ENCODE measurements at places on chromosomes 3 and 15.

DNA sequence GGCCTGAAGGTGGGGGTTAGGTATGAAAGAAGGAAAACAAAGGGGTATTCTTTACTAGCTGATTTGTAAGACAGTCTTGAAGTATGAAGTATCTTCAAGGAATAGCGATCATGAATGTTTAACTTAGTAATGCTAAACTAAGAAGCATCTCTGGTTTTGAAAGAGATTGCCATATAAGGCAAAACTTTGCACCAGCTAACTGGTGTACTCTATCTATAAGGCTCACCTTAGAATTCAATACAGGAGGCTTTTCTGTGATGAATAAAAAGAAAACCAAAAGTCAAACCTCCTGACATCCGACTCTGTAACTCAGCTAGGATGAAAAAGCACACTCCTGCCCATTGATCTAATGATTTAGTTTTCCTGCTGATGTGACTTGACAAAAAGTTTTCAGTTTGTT, 54.7 kb downstream of the FOXP1 start:
- no peak for DNase-seq

DNA sequence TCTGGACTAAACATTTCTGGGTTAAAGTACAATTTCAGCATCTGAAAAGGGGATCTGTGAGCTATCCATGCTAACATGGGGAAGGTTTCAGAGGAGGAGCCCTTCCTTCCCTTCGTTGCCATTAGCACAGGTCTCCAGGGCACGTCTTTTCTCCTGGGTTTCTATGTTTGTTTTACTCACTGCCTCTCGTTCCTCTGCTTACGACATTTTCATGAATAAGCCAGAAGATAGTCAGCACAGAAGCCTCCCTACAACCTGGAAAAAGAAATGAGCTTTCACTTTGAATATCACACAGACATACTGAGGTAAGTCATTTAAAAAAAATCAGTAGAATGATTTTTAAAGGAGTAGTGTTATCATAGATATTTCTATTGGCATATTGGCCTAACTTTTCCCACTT, 117.2 kb upstream of the KCNMB2 start:
- DNase-seq = no peak

DNA sequence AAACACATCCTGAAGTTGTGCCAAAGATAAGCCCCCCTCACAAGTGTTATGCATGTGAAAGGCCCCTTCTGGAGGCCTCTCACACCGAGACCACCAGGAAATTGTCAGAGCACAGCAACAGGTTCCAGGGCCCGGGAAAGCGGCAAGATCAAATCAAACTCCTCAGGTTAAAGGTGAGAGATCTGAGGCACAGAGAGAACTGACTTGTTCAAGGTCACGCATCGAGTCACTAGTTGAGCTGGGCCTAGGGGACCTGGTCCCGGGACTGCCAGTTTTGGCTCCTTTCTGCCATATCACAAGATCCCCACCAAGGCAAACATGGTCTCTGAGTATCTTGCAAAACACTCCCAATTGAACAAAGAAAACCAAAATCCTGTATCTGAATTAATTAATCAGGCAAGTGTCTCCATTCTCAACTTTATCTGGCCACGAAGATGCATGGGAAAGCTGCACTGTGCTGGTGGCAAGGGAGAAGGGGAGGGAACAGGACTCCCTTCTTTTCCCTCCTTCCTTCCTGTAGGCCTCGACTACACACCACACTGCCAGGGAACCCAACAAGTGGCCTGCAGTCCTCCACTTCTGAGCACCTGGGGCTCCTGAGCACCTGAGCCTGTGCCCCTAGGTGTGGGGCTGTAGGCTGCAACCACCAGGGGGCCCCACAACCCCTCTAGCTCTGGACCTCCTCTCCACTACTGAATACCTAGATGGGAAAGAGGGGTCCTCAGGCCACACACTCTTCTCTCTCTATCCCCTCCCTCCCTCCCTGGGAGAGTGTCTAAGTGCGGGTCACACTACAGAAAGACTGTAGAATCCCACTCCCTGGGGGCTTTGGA, 37.3 kb downstream of the ANP32A start:
- peak; percentile 65 for DNase-seq

GRCh38 chr15:91632981-91633380, 220.5 kb upstream of the SLCO3A1 start:
- DNase-seq = no peak

GRCh38 chr15:67140078-67140833, 74.9 kb downstream of the SMAD3 start:
- no peak for DNase-seq

GRCh38 chr3:103085465-103085864, 650.6 kb downstream of the ZPLD1 start:
- no peak for DNase-seq

- DNase-seq = no peak
Measured at GRCh38 chr3:79866162-79866561, 98.4 kb upstream of the ROBO1 start.

GRCh38 chr3:168532135-168532534, 436.4 kb upstream of the GOLIM4 start:
- no peak for DNase-seq

DNA sequence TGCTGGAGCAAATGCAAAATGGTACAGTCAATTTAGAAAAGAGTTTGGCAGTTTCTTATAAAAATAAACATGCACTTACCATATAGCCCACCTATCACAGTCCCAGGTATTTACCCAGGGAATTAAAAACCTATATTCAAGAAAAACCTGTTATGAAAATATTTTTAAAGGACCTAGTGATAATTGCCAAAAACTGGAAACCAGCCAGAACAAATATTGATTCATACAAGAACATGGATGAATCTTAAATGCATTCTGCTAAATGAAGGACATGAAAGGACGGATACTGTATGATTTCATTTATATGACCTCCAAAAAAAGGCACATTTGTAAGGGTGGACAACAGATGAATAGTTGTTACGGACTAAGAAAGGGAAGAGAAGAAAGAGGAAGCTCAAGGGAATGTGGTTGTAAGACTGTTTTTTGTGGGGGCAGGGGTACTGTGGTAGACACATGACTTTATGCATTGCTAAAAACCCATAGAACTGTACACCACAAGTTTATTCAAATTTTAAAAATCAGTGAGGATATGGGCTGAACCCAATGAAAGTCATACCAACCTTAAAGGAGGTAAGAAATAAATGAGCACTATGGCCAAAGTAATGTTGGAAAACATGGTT, 61.0 kb downstream of the ZBBX start:
- DNase-seq = no peak

- DNase-seq = no peak
Measured at GRCh38 chr3:121992601-121993560, 29.2 kb downstream of the ILDR1 start.

DNA sequence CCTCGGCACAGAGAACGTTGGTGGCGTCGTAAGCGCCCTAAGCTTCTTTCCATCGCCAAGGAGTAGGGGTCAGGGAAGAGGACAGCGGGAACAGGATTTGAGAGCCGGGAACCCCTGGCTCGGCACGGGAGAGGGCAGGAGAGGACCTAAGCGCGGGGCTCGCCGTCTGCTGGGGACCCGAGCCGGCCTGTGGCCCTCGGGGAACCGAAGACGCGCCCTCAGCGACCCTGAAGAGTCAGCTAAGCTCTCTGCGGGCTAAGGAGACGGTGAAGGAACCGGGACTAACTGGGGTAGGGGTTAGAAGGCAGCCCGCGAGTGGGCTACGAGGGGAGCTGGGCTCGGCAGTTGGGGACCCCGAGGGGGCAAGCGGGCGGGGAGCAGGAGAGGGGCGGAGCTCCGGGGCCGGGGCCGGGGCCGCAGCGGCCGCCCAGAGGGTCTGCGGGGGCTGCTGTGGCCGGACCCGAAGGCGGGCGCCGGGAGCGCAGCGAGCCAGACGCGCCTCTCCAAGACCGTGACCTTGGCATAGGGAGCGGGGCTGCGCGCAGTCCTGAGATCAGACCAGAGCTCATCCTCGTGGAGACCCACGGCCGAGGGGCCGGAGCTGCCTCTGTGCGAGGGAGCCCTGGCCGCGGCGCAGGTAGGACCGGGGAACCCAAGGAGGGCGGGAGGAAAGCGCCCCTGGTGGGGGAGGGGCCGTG, 574 bp downstream of the CASR start:
- no peak for DNase-seq

GRCh38 chr3:52023860-52024764, 28.4 kb upstream of the RPL29 start:
- DNase-seq = no peak

DNA sequence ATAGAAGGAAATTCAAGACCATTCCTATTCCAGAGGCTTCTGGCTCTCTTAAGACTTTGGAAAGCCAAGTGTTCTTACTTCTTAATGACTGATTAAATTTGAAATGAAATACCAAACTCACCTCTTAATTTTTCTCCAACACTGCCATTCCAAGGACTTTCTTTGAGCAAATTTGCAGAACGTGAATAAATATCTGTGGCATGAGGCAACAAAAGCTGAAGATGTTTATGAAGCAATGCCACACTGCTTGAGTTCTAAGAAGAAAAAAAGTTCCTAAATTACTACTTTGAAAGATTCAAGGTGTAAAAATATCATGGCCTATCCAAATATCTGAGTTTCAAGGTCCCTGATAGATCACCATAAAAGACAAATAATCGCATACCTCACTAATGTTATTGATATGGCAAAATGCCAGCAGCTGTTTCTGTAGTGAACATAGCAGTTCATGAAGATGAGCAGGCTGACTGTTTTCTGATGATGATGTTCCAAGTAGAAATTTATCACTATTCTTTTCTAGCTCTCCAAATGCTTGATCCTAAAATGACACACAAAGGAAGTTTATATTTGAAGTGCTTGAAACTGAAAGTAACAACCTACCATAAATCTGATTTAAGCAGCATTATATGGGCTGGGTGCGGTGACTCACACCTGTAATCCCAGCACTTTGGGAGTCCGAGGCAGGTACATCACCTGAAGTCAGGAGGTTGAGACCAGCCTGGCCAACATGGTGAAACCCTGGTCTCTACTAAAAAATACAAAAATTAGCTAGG, 104.4 kb downstream of the HERC1 start:
- DNase-seq = no peak

- no peak for DNase-seq
Measured at GRCh38 chr3:62574266-62574898, 201.0 kb upstream of the FEZF2 start.
